ENCODE measurements at places on chromosomes 16 and 17. TPM values are rescaled to one million over a fixed set of nuclear protein-coding genes. Genes with fewer than 3 reads are reported as not detected.

- peak; percentile 74 for DNase-seq
Observed at GRCh38 chr17:5237541-5238016, 2.9 kb upstream of the SCIMP start.

DNA sequence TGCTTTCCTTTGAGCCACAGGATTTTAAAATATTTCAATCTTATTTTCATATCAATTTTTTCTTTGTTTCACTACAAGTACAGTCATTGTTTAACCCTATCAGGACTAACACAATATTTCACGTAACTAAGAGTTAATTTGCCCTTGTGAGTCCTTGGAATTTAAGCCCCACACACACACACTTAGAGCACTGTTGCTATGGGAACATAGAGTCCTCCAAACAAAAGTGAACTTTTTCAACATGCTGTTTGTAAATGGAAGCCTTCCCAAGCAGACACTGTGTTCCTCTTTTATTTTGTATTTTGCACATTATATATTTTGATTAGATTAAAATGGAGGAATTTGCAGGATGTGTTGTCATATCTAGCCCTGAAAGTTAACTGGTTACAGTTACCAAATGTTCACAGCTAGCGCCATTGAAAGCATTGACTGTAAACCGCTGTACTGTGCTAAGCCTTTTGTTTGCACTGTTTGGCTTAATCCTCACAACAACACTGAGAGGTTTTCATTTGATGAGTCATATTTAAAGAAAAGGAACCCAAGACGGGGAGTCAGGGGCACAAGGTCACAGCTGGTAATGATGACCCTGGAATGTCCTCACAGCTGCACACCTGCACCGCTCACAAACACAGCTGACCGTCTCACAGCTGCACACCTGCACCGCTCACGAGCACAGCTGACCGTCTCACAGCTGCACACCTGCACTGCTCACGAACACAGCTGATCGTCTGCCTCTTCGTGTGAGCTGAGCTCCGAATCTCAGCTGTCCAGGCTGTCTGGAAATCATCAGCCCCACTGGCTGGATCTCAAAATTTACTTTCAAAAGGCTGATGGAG lies 6.3 kb downstream of the HSBP1 start:
- no peak for DNase-seq

DNA sequence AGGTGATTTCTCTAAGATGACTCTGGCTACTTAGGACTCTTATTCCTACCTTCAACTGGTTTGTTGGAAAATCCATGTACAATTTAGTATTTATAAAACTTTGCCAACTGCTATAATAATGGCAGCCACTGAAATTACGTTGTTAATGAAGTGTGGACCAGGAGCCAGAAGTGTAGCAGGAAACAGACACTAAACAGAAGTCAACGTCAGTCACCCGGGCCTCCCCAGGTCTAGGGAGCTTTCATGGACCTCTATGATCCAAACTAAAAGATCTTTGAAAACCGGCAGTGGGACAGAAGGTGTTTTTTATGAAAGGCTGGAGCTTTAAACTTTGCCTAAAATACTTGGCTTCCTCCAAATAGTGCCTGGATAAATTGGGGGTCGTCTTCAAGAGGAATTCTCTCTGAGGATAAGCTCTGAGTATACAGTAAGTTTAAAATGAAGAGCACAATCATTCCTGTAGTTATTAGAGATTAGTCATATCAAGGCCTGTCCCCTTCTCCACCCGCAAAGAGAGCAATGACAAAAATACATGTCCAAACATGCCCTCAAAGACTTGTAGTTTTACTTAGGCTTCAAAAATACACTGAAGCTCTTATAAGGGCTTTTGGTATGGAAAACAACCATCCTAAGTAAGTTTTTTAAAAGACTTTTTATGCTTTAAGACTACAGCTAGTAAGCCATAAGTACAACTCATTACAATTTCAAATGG lies 34.6 kb downstream of the DCUN1D3 start:
- DNase-seq, result no peak

GRCh38 chr16:30786115-30786935 lies 680 bp downstream of the ZNF629 start:
- DNase-seq, result peak; percentile 50

- no peak for DNase-seq
Observed at GRCh38 chr17:42118545-42118944, 2.6 kb downstream of the KAT2A start.

DNA sequence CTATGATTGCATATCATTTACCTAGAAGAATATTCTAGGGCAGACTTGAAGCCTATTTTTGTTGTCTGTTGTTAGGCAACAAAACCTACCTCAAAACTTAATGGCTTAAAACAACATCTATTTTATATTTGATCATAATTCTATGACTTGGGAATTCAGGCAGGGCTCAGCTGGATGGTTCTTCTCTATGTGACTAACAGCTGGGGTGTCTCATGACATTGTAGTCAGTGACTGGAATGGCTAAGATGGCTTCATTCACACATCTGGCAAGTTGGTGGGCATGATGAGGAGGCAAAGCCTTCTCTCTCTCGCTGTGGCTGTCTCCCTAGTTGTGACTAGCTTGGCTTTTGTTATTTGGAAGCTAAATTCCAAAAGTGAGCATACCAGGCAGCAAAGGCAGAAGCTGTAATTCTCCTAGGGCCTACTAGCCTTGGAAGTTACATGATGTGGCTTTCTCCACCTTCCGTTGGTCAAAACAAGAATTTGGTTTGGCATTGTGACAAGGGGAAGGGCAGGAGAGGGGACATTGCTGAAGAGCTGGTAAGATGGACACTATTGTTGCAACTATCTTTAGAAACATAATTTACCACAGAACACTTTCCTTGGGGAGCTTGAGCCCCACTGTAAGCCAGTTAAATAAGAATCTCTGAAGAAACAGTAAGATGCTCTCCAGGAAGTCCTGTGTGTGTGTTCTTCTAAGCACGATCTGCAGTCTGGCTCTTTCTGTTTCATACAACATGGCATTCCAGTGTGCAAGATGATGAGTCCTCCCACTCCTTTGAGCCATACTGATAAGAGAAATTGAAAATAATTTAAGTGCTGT lies 39.4 kb downstream of the ZNRF1 start:
- no peak for DNase-seq

Gene CXCL16
- 41.8 TPM for total RNA-seq

Gene CDC6
- total RNA-seq, result 40.8 TPM

Gene DPEP2
- 0.88 TPM for total RNA-seq

All from colonic mucosa (tissue), 4 donors.